RPMI8226 (cell line): ENCODE measurements at places on chromosomes 12 and 14.

- no peak for DNase-seq
Measured at GRCh38 chr14:33254861-33255395, 316.2 kb downstream of the NPAS3 start.

- DNase-seq = no peak
Measured at GRCh38 chr12:64157110-64157509, 65.0 kb downstream of the KICS2 start.

DNA sequence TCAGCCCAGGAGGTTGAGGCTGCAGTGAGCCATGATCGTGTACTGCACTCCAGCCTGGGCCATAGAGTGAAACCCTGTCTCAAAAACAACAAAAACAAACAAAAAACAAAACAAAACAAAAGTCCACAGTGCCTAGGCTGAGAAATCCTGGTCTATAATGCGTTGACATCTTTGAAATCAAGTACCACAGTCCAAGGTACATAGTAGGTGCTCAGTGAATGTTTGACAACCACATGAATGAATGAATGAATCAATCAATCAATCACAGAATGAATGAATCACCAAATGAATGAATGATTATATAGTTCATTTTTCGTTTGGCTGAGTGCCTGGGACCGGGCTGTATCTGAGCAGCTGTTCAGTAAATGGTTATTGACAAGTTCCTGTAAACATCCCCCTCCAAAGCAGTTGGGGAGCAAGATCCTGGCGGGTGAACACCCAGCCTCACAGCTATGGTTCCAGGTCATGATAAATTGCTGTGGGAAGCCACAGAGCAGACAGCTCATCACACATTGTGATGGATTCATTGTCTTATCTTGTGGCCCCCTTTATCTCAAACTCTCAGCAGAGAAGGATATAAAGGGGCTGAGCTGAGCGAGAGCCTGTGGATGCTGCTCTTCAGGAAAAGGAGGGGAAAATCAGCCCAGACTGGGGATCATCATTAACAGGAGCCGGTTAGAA lies 30.4 kb upstream of the IFT81 start:
- DNase-seq = no peak

GRCh38 chr12:32964981-32965585 lies 68.5 kb upstream of the PKP2 start:
- DNase-seq = no peak

GRCh38 chr14:101579372-101580080 lies 18.2 kb downstream of the DIO3 start:
- DNase-seq = no peak

DNA sequence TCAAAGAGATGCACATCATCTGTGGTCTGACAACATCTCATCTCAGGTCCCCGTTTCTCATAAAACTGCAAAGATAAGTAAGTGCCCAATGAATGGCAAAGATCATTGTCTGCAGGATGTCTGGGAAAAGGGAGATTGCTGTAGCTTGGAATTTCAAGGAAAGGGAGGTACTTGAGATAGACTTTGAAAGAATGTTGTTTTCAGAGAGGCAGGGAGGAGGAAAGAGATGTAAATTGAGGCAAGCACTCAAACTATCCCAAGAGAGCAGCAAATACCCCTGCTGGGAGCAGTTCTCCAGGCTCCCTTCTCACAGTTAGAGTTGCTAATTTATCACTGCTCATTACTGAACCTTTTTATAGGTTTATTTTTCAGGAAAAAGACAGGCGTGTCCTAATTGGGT lies 107.1 kb downstream of the MYRFL start:
- no peak for DNase-seq
